ENCODE measurements at places on chromosomes 5 and 9.

DNA sequence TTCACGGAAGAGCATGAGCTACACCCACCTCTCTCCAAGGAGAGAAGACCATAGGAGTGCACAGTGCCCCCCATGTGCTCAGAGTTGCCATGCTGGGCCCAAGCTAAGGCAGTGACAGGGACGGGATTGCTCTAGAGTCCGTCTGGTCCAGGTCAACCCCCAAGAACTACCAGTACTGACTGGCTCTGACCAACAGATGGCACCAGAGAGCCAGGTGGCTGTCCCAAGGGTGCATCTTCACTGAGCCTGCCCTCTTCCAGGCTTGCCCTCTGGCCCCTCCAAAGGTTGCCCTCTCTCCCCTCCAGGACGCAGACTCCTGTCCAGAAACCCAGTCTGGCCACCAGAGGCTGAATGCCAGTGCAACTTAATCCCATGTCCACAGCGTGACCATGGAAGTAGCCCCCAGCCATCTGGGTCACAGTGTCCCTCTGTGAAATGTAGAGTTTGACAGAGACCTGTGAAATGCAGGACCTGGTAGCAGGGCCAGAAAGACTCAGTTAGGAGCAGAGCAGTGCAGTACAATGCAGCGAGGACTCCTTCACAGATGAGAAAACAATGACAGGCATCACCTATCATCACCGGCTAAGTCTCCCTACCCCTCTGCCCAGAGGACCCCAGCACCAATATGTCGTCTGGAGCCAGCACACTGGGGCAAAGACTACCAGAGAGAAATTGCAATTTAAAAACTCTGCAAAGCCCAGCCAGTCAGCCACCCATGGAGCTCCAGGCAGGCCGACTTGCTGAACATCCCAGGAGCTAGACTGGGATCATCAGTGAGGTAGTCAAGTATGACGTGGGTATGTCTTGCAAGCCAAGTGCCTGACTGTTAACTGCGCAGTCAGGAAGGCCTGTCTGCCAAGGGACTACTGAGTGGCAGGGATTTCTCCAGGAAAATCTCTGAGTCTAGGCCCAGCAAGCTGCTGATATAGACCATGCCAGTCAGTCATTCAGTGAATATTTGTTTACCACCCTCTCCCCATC lies 7.7 kb upstream of the SKP1 start:
- H3K4me3 ChIP-seq: peak overlapping the region; percentile 14
- DNase-seq: peak; percentile 74
- H3K27me3 ChIP-seq: no peaks in the 10 kb centered on the region
- H3K4me1 ChIP-seq: no peaks in the 10 kb centered on the region

DNA sequence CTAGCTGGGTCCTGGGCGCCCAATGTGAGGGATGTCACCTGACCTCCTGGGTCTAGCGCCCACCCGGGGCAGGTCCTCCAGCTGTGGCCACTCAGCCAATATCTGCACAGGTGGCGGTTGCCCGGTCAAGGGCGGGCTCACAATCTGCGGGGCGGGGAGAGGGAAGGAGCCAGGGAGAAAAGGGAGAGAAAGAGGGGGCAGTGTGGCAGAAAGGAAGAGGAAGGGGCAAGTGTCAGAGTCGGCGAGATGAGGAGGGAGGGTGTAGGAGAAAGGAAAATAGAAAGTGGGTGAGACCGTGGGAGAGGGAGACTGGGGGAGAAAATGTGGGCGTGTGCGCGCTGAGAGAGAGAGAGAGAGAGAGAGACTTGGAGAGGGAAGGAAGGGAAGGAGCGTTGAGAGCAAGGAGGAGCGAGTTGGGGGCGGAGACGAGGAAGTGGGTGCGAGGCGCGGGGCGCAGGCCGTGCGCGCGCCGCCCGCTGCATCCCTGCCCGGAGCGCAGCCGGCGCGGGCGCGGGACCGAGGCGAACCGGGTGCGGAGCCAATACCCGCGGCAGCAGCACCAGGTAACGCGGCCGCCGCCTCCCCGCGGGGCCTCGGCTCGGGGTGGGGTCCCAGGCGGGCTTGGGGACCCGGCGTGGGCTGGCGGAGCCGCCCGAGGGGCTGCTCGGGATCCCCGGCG lies at the start of gene HRH2:
TSS of gene HRH2 (plus strand) at position 479 of the 679 bp plus-strand sequence. CDS start 25,163 bp downstream, outside the sequence.
- peaks cover 17% of the 10 kb centered on the region for H3K36me3 ChIP-seq
- H3K4me3 ChIP-seq: peak within 1 kb of the TSS; percentile 99
- peaks cover 97% of the 10 kb centered on the region for H3K4me1 ChIP-seq
- H3K27me3 ChIP-seq: no peaks in the 10 kb centered on the region
- peak; percentile 34 for DNase-seq

DNA sequence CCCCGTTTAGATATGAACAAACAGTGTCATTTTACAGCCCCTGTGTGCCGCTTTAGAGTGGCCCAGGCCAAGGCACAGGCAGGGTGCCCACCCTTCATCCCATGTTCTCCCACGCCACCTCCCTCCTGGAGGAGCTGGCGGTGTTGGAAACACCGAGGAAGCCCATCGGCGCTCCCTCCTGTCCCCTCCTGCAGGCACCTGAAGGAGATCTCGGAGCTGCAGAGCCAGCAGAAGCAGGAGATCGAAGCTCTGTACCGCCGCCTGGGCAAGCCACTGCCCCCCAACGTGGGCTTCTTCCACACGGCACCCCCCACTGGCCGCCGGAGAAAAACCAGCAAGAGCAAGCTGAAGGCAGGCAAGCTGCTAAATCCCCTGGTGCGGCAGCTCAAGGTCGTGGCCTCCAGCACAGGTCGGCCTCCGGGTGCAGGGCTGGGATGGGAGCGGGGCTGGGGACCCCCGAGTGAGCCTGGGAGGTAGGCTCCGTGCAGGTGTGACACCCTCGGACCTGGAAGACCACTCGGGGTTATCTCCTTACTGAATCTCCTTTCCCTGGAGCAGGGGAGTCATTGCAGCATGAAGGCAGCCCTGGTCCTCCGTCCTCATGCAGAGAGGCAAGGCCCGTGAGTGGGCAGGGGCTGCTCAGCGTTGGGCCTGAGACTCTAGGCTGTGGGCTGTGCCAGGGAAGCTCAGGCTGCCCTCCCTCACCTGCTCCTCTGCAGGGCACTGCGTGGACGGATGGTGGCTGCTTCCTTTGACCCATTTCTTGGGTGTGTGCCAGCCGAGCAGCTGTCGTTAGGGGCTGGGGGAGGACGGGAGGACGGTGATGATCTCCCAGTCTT lies 113.9 kb downstream of the WNK2 start:
- H3K27me3 ChIP-seq: peaks cover 3% of the 10 kb centered on the region
- no peak overlapping the region for H3K4me3 ChIP-seq
- no peak overlapping the region for H3K27ac ChIP-seq
- H3K4me1 ChIP-seq: peaks cover 22% of the 10 kb centered on the region
- DNase-seq: peak; percentile 40

DNA sequence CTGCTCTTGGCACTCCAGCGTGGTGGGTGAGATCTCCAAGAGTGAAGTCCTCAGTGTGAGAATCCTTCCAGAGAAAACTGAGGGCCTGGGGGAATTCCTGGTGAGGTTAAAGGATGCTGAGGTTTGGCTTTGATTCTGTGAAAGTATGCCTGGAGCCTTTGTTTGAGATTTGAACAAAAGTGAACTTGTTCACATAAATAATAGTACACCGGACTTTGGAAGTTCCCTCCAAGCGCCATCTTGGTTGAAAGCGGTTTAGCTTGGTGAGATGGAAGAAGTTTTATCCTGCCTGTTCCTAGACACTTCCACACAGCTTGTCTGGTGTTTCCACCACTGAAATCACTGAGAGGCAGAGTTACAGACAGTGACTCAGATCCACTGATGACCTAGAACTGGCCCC lies 286.4 kb downstream of the NTRK2 start:
- peaks cover 2% of the 10 kb centered on the region for H3K4me1 ChIP-seq
- H3K4me3 ChIP-seq: no peak overlapping the region
- no peaks in the 10 kb centered on the region for H3K36me3 ChIP-seq
- peaks cover 13% of the 10 kb centered on the region for H3K27me3 ChIP-seq
- H3K27ac ChIP-seq: no peak overlapping the region

DNA sequence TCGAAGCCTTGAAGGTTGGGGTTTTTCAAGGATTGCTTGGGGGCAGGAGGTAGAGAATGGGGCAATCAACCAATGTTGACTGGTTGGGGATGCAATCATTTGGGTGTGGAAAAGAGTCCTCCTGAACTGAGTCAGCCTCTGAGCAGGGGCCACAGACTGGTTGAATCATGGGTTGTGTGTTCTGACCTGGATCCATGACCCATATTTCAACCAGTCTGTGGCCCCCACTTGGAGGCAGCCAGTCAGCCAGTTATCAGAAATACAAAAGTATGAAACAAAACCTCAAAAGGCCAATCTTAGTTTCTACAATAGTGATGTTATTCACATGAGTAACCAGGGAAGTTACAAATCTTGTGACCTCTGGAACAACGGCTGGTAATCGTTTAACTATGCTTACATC lies 81.4 kb upstream of the RANBP6 start:
- no peaks in the 10 kb centered on the region for H3K4me1 ChIP-seq
- H3K4me3 ChIP-seq: no peak overlapping the region
- H3K36me3 ChIP-seq: peaks cover 2% of the 10 kb centered on the region
- peaks cover 14% of the 10 kb centered on the region for H3K27me3 ChIP-seq
- H3K27ac ChIP-seq: no peak overlapping the region
- DNase-seq: no peak

GRCh38 chr5:139698490-139699146 lies 50.5 kb downstream of the CXXC5 start:
- H3K4me1 ChIP-seq: peaks cover 28% of the 10 kb centered on the region
- no peak overlapping the region for H3K4me3 ChIP-seq
- no peak for DNase-seq
- H3K27me3 ChIP-seq: peaks cover 7% of the 10 kb centered on the region
- no peaks in the 10 kb centered on the region for H3K36me3 ChIP-seq

GRCh38 chr9:109787735-109788134 lies 7.7 kb downstream of the PALM2AKAP2 start:
- peaks cover 9% of the 10 kb centered on the region for H3K27me3 ChIP-seq
- no peaks in the 10 kb centered on the region for H3K4me1 ChIP-seq
- H3K36me3 ChIP-seq: no peaks in the 10 kb centered on the region
- H3K27ac ChIP-seq: no peak overlapping the region

DNA sequence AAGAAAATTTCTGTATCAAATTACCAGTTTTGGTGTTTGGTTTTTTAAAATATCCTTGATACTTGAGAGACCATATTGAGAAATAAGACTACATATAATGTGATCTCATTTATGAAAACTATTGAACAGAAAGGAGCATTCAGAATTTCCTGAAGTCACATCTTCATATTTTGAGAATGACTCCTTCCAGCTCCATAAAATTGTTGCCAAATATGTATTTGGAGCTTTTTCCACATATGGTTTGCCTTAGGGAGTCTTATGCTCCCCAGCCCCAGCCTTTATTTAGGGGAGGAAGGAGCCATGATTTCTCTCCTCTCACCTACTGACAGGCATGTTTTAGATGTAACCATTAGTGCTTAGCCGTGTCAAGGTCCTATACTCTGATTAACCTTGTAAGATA lies 51.1 kb downstream of the GCNT1 start:
- H3K36me3 ChIP-seq: no peaks in the 10 kb centered on the region
- H3K4me1 ChIP-seq: no peaks in the 10 kb centered on the region
- H3K27ac ChIP-seq: no peak overlapping the region
- DNase-seq: no peak
- no peak overlapping the region for H3K4me3 ChIP-seq
- H3K27me3 ChIP-seq: no peaks in the 10 kb centered on the region

GRCh38 chr9:126504086-126504976 lies 109.4 kb upstream of the LMX1B start:
- DNase-seq: no peak
- H3K27me3 ChIP-seq: no peaks in the 10 kb centered on the region
- H3K36me3 ChIP-seq: no peaks in the 10 kb centered on the region
- no peak overlapping the region for H3K4me3 ChIP-seq
- H3K27ac ChIP-seq: no peak overlapping the region

DNA sequence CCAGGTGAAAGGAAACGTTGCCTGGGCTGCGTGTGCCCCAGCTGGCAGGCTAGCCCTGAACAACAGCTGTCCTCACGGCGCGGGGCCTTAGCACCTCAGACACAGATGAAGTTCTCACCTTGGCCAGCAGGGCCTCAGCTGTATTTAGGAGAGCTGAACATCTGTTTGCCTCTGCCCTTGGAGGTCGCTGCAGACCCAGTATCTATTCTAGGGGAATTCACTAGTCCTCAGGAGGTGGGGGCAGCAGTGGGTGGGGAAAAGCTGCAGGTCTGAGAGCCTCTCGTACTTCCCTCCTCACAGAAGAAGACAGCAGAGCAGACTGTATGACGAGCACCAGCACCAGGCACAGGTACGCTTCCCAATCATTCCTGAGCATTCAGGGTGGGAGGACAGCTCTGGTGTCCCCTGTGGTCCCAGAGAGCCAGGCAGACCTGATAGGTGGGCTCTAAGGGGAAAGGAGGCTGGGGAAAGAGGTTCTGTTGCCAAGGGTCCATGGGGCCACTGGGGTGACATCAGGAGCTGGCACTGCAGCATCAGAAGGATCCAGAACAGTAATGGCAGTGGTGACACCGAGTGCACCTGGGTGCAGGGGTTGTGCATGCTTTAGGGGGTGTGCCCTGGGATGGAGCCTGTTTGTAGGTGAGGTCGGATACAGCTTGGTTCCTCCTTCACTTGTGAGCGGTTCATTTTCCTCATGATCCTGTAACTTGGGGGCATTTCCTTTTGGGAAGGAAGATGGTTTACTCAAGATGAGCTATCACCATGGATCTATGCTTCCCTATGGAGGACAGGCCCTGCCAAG lies 13.8 kb downstream of the CD74 start:
- no peaks in the 10 kb centered on the region for H3K27me3 ChIP-seq
- H3K27ac ChIP-seq: no peak overlapping the region
- no peak overlapping the region for H3K4me3 ChIP-seq
- H3K4me1 ChIP-seq: no peaks in the 10 kb centered on the region
- H3K36me3 ChIP-seq: no peaks in the 10 kb centered on the region

GRCh38 chr9:111872886-111873285 lies 23.7 kb upstream of the UGCG start:
- no peak overlapping the region for H3K4me3 ChIP-seq
- no peaks in the 10 kb centered on the region for H3K36me3 ChIP-seq
- H3K4me1 ChIP-seq: peaks cover 4% of the 10 kb centered on the region

GRCh38 chr5:6340100-6340499 lies 38.2 kb downstream of the MED10 start:
- H3K36me3 ChIP-seq: peaks cover 3% of the 10 kb centered on the region
- H3K4me3 ChIP-seq: no peak overlapping the region
- no peak overlapping the region for H3K27ac ChIP-seq
- no peaks in the 10 kb centered on the region for H3K27me3 ChIP-seq
- H3K4me1 ChIP-seq: peaks cover 3% of the 10 kb centered on the region

GRCh38 chr9:76567086-76567485 lies 108.1 kb downstream of the GCNT1 start:
- peaks cover 26% of the 10 kb centered on the region for H3K27me3 ChIP-seq
- H3K27ac ChIP-seq: no peak overlapping the region
- no peak for DNase-seq
- no peak overlapping the region for H3K4me3 ChIP-seq
- peaks cover 4% of the 10 kb centered on the region for H3K4me1 ChIP-seq
- peaks cover 12% of the 10 kb centered on the region for H3K36me3 ChIP-seq

- H3K27me3 ChIP-seq: peaks cover 42% of the 10 kb centered on the region
- no peak for DNase-seq
- H3K36me3 ChIP-seq: no peaks in the 10 kb centered on the region
- H3K4me1 ChIP-seq: peaks cover 3% of the 10 kb centered on the region
- H3K27ac ChIP-seq: no peak overlapping the region
Observed at GRCh38 chr9:119365291-119366027, 3.8 kb downstream of the BRINP1 start.

DNA sequence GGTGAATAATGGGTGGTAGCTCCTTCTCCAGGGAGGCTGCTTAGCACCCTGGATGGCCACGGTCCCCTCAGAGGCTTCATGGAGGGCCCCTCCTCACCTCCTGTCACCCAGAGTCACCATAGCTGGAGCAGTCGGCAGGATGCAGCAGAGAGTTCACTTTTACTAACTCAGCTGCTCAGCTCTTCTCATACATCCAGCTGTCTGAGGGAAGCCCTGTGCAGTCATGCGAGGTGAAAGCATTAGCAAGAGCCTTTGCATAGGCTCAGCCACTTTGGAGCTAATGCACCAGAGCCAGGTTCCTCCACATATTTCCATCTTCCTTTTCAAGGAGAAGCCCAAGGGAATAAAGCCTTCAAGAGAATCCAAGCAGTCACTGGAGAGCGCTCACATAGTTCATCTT lies 499.2 kb downstream of the BNC2 start:
- no peaks in the 10 kb centered on the region for H3K36me3 ChIP-seq
- no peaks in the 10 kb centered on the region for H3K4me1 ChIP-seq
- H3K27ac ChIP-seq: no peak overlapping the region
- H3K4me3 ChIP-seq: no peak overlapping the region
